ENCODE measurements at places on chromosomes 5 and 9. TPM values are rescaled to one million over a fixed set of nuclear protein-coding genes. Genes with fewer than 3 reads are reported as not detected.

The MELK gene
- total RNA-seq: 78.0 TPM

The WNK2 gene
- 5.8 TPM for total RNA-seq

The TAF11L13 gene
- total RNA-seq: not detected

The MUSK gene
- not detected for total RNA-seq

The PLAA gene
- total RNA-seq: 41.4 TPM

The SHB gene
- total RNA-seq: 40.8 TPM

The ANKRA2 gene
- total RNA-seq: 10.0 TPM

The BRD9 gene
- total RNA-seq: 44.1 TPM

The GABBR2 gene
- total RNA-seq: 0.49 TPM

The LIFR gene
- 8.3 TPM for total RNA-seq
